ENCODE measurements at places on chromosomes 2 and 18.
A peak's percentile ranks its signal among the peaks of the same experiment; 100 is the strongest.

DNA sequence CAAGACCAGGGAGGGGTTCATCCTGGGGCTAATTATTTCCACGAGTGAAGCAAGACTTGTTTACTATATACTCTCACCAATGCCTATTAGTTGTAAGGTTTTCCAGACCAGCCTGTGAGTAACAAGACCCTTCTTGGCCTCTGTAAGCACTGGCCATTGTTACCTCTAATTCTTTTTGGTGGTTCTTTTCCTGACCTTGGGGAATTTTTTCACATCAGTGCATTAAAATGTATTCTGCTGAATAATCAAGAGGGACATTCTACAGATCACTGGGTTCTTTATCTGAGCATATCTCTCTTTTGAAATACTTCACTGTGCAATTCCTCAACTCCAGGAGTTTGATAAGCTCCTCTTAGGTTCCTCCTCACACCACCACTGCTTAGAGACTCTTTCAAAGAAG lies 909.9 kb upstream of the ACVR2A start:
- DNase-seq = no peak

DNA sequence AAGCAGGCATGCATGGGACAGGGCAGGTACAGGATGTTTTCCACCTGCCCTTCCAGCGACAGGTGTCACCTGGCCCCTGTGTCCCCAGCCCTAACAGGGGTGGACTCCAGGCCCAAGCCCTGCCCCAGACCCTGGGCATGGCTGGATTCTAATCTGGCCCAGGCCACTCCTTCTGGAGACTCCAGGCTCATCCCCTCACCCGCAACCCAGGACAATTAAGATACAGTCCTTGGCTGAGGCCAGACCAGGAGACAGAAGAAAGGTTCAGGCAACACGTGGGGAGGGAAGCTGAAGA lies 9.5 kb downstream of the BIN1 start:
- DNase-seq = no peak

DNA sequence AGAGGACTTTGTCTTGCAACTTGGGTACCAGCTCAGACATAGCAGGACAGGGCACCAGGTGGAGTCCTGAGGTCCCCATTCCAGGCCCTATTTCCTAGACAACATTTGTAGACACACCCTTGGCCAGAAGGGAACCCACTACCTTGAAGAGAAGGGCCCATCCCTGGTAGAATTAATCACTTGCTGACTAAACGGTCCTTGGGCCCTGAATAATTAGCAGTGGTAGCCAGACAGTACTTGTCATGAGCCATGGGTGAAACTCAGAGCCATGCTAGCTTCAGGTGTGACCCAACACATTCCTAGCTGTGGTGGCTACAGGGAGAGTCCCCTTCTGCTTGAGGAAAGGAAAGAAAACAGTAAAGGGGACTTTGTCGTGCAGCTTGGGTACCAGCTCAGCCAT lies 28.5 kb upstream of the ACTR2 start:
- no peak for DNase-seq

DNA sequence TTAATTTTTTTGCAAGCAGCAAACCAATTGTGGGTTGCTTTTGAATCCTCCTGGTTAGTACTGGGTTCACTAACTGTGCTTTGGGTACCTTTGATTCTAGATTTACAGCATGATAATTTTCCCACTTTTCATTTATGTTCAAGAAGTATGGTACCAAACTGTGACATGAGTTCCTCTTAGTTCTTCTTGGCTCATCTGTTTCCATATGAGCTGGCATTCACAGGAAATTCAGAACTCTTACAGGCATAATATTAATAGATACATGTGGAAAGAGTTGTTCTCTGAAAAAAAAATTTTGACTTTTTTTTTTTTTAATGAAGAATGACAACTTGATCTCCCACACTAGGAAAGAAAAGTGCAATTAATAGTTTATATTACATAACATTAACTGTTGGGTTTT lies 59.4 kb downstream of the FMNL2 start:
- DNase-seq = no peak

GRCh38 chr2:78992451-78992806 lies 33.1 kb upstream of the REG3G start:
- DNase-seq = no peak

DNA sequence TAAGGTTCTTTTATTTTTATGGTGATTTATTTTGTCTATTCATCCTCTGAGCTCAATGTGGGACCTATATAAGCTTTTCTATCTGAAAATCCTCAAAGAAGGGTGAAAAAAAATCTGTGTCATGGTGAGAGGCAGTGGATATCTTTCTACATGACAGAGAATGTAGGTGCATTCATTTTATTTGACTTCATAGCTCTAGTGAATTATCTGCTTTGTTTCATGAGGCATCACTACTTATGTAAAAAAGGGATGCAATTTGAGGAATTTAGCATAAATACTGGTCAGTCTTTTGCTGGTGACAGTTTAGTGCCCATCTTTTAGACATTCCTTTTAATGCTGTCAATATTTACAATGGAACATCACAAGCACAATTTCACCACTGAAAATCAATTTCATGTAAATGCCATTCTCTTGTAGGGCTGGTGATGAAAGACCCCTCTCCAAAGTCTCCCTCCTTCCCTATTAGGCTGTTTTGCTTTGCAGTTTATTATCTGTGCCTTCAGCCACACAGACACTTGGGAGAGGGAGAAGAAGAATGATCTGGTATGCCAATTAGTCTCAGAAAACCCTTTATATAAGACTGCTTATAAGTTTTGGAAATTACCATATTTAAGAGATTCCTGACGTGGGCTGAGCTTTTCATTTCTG lies 148.3 kb upstream of the NXPH2 start:
- DNase-seq = no peak

GRCh38 chr18:78603102-78603983 lies 376.3 kb upstream of the SALL3 start:
- DNase-seq = no peak

GRCh38 chr2:224925810-224926100 lies 116.5 kb downstream of the DOCK10 start:
- DNase-seq = no peak

DNA sequence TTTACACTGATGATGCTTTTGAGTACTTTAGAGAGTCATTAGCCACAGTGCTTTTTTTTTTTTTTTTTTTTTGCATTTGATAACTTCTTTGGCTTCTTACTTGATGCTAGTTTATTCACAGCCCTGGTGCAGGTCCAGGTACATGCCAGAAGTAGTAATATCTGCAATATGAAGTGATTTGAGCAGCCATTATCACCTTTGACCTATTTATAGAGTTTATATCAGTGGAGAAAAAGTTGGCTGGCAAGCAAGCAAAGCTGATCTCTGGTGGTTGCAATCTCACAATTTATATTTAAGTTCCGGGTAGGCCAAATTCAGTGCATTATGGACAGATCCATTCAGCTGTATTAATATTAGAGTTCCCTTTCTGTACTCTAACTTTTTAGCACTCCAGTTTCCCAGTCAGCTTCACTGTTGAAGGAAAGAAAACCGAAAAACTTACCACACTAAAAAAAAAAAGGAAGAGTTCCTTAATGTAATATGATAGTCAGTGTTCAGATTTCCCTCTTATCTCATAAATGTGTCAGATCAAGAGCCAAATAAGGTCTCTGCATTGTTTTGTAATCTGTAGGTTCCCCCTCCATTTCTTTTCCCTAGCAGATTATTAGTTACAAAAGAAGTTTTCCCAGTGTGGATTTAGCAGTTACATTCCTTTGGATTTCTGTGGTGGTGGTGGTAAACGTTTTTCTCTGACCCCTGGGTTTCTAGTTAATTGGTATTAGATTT lies 78.6 kb downstream of the HAUS1 start:
- no peak for DNase-seq

- no peak for DNase-seq
These were observed 403.5 kb downstream of the SETBP1 start for GRCh38 chr18:45084206-45084605.

DNA sequence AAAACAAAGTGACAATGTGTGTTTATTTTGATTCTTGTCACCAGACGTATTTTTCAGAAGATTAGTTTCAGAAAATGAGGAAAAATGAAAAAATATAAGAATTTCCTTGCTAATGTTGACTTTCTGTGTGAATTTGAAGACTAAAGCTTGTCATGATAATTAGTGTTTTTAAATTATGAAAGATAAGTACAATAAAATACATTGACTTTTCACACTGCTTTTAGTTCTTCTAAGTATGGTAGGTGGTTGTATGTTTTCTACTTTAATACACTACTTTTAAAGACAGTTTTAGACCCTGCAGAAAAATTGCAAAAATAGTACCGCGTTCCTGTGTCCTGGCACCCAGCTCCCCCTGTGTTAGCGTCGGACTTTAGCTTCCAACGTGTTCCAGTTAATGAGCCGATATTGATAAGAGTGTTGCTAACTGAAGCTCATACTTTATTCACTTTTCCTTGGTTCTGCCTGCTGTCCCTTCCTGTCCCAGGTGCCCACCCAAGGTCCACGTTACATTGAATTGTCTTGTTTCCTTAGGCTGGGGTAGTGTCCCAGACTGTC lies 695 bp downstream of the RBFA start:
- no peak for DNase-seq

GRCh38 chr2:149049142-149049541 lies 10.6 kb downstream of the LYPD6B start:
- no peak for DNase-seq

DNA sequence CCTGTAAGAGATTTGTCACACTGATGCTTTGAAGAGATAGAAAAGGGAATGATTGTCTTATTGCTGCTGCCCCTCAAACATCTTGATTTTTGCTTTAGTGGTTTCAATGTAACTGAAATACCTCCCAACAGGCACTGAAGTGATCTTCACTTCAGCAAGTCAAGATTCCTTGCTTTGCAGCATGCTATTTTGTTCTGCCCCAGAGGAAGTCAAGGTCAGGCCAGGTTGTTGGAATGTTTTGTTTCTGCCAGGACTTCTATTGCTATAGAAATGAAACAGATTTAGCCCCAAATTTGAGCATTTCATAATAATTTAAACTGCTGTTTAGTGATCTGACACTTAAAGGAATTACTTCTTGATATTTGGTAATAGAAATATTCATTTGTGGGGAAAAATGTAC lies 277.6 kb downstream of the ZNF804A start:
- no peak for DNase-seq

DNA sequence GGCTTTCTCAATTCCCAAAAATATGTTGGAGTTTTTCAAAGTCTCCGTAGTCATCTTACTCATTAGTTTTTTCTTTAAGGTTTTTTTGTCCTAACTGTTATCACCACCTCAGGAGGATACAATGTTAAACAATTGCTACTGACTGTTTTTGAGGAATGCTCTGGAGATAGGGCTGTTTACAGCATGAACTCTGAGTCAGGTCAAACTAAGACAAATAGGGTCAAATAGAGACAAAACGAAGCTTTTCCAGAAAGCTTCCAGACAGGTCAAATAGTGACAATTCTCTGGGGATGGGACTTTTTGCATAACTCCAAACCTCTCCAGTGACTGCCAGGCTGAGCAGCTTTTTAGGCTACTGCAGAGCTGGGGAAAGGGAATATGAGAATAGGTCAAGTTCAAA lies 15.2 kb upstream of the DIPK1C start:
- no peak for DNase-seq

DNA sequence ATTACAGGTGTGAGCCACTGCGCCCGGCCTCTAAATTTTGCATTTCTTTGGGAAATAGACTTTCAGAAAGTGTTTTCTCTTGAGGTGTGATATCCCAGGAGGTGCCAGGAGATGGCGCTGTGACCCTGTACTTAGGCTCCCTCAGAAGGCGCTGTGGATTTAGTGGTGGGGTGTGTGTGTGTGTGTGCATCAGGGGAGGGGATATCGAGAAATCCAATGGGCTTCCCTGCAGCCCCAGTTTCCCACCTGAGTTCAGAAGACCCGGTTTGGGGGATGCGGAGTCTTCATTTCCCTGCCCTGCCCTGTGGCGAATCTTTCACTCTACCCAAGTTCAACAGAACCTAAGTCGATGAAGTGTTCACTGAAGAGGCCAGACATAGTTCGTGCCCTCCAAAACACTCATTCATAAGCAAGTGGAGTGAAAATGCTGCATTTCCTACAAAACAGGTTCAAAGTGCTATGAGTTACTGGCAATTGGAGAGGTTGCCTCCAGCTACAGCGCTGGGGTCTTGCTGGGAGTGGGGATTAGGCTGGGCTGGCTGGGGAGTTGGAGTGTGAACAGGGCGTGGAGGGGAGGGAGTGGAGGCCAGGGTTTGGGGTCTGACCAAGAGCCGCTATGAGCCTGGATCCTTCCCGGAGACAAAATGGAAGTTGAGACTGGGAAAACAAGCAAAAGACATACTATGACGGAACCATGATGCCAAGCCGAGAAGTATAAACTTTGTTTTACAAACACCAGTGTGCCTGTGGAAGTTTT lies 6.5 kb upstream of the WNT6 start:
- peak; percentile 31 for DNase-seq

DNA sequence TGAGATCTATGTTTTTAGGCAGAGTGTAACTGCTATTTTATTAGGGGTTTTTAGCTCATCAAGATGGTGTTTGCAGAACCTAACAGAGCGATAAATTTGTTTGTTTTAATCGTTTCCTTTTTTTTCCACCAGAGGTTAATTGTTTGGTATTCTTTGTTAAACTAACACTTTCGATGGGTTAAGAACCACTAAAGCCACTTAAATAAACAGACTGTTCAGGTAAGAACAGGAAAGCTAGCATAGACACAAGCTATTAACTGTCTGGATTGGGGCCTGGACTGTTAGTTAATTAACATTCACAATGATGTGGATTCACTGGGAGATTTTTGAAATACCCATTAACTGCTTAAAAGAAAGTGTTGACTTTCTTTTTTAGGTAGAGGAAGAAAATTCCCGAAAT lies 209.0 kb upstream of the COPS8 start:
- DNase-seq = no peak

DNA sequence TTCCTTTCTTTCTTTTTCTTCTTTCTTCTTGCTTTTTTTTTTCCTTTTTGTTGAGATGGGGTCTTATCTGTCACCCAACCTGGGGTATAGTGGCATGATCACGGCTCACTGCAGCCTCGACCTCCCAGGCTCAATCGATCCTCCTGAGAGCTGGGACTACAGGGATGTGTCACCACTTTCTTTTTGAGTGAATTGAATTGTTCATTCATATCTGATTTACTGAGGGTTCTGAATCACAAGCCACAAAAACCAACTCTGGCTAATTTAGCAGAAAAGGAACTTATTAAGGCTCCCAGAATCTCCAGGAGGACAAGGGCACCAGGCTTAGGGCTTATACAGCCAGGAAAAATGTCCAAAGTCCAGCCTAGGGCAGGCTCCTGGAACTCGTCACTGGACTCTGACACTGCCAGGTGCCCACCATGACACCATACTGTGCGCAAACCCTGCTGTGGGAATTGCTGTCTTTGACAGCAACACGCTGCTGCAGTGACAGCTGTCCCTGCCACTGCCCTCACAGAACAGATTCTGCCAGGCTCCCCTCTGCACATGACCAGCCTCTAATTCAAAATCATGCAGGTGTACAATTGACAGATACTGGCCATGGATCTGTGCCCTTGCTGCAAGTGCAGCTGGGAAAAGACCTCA lies 42.9 kb upstream of the EML6 start:
- DNase-seq = peak; percentile 39

DNA sequence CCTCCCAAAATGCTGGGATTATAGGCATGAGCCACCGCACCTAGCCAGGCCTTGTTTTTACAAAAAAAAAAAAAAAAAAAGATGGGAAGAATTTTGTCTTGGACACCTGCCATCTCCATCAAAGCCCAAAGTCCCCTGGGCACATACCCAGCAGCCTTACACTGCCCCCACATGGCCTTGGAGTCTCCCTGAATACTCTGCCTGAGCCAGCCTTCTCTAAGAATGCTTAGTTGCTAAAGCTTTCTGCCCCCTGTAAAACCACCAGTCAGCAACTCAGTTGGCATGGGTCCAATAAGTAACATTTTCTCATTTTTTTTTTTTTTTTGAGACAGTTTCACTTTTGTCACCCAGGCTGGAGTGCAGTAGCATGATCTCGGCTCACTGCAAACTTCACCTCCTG lies 40.6 kb downstream of the SPC25 start:
- no peak for DNase-seq

GRCh38 chr2:191544461-191545062 lies 133.4 kb upstream of the NABP1 start:
- DNase-seq = no peak

All from activated T-helper 2 cell treated with anti-CD3 and anti-CD28 coated beads, Interferon-gamma antibody, Interleukin-2, Interleukin-4, amounts not matched to agents 10 μg/mL and 5 μg/mL and 100 μg/mL, durations not matched to agents 14 hours and 24 hours and 36 hours (primary cell).